SJCRH30 (cell line): ENCODE measurements at places on chromosomes 3 and 15. TPM values are rescaled to one million over a fixed set of nuclear protein-coding genes. Genes with fewer than 3 reads are reported as not detected.

HTR3E gene
- 6.5 and 8.0 TPM in 2 replicates for total RNA-seq

DNAH1 gene
- total RNA-seq = 0.14 and 0.33 TPM in 2 replicates

SST gene
- total RNA-seq = not detected in 2 replicates

TRAT1 gene
- 0.08 TPM in 1 of 2 replicates, not detected in the other for total RNA-seq

SLC27A2 gene
- not detected in 2 replicates for total RNA-seq

CXCR6 gene
- total RNA-seq = not detected in 2 replicates

TTLL13 gene
- not detected in 2 replicates for total RNA-seq

SEMA7A gene
- total RNA-seq = 2.6 and 2.8 TPM in 2 replicates

PYDC2 gene
- not detected in 2 replicates for total RNA-seq

GRK7 gene
- total RNA-seq = 0.20 and 0.30 TPM in 2 replicates

ALPK3 gene
- 35.9 and 49.9 TPM in 2 replicates for total RNA-seq

GPR176 gene
- total RNA-seq = 14.8 and 16.1 TPM in 2 replicates

SRGAP3 gene
- total RNA-seq = not detected in 2 replicates

MAGEL2 gene
- 2.2 TPM in 2 replicates for total RNA-seq

GRCh38 chr3:59121346-59122144, 71.7 kb upstream of the CFAP20DC start:
- no peaks in the 10 kb centered on the region for H3K27me3 ChIP-seq
- no peaks in the 10 kb centered on the region for H3K36me3 ChIP-seq
- H3K4me1 ChIP-seq = no peaks in the 10 kb centered on the region

DNA sequence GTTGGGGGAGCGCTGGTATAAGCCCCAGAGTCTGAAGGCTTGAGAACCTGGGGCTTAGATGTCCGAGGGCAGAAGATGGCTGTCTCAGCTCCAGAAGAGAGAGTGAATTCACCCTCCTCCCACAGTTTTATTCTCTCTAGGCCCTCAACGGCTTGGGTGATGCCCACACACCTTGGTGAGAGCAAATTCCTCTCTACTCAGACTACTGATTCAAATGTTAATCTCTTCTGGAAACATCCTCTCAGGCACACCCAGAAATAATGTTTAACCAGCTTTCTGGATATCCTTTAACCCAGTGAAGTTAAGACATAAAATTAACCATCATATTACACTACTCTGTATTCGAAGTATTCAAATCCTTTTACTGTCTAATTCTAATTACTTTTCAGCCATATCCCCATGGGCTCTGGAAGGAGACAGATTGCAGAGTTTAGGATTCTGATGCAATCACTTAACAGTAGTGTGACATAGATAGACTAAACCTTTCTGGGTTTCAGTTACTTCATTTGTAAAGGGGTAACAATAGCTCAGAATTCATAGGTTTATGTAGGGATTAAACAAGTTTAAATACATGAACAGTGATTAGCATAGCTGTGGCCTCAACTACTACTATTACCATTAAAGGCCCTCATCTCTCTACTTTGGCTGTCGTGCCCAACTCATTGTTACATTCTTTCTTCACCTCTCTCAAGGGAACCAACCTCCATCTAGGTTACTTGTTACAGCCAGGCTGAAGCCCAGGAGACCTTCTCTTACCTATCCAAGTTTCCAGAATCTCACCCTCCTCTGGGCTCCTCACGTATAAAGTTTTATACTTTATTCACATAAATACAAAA, 25.7 kb upstream of the ANO10 start:
- DNase-seq = no peak
- H3K27ac ChIP-seq = no peak overlapping the region
- no peak overlapping the region for H3K4me3 ChIP-seq
- no peaks in the 10 kb centered on the region for H3K27me3 ChIP-seq
- H3K36me3 ChIP-seq = no peaks in the 10 kb centered on the region

DNA sequence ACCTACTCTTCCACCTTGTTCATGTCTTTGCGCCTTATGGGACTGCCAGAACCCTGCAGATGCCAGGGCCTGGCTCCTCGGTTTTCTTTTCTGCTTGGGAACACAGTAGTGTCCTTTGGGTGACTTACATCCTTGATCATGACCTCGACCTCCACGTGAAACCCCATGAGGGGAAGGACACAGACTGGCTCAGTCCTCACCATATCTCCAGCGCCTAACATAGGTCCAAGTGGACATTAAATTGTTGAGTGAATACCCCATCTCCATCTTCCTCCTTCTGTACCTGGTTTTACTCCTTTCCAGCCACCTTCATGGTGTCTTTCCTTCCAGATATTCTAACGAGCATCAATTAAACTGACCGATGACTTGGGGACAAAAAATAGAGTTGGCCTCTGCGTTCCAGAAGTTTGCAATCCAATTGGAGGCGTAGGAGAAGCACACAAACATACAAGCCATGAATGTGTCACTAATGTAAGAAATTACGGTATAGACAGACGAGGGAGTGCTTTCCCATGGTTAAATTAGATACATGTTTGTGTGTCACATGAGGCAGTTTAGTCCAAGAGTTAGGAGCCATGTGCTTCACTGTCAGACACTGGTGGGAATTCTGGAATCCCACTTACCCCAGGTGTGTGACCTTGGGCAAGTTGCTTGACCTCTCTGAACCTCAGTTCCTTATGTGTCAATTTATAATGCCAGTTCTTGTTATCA, 907 bp upstream of the HERC1 start:
- no peaks in the 10 kb centered on the region for H3K4me1 ChIP-seq
- peak overlapping the region; percentile 86 for H3K4me3 ChIP-seq
- H3K27me3 ChIP-seq = no peaks in the 10 kb centered on the region

GRCh38 chr3:24043985-24044384, 98.9 kb downstream of the NR1D2 start:
- DNase-seq = no peak
- H3K36me3 ChIP-seq = no peaks in the 10 kb centered on the region
- H3K4me1 ChIP-seq = peaks cover 7% of the 10 kb centered on the region; the same call in 1 of the 2 replicates

DNA sequence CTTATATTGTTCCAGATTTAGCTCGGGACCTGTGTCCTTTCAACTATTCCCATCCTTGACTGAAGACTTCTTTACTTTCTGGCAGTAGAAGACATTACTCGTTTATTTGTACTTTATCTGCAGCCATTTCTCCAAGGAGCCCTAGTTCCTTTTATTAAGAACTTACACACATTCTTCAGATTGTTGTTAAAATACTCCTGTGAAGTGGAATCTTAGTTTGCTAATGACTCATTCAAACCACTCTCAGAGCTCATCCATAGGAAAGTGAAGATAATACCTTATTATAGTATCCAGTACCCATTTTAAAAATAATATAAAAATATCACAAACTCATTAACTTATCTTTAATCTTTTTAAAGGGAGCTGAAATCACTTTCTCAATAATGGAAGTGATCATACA, 63.5 kb downstream of the C3orf70 start:
- H3K4me1 ChIP-seq = no peaks in the 10 kb centered on the region; the same call in 1 of the 2 replicates
- H3K36me3 ChIP-seq = no peaks in the 10 kb centered on the region
- DNase-seq = no peak
- H3K27me3 ChIP-seq = no peaks in the 10 kb centered on the region
- H3K27ac ChIP-seq = no peak overlapping the region
- no peak overlapping the region for H3K4me3 ChIP-seq

DNA sequence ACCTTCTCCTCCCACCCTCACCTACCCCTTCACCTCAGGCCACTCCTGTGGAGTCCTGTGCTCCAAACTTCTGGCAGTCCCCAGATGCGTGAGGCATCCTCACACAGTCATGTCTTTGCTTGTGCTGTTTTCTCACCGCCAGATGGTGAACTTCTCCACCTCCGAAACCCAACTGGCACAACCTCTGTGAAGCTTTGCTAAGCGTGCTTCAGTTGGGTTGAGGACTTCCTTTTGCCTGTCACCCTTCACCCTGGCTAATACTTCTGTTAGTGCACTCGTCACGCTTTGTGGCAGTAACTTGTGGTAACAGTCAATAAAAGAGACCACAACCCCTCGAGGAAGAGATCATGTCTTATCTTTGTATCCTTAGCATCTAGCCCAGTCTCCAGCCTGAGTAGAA, 42.0 kb upstream of the SKOR1 start:
- H3K36me3 ChIP-seq = no peaks in the 10 kb centered on the region; the same call in 1 of the 2 replicates
- no peak overlapping the region for H3K27ac ChIP-seq
- H3K4me1 ChIP-seq = peaks cover 29% of the 10 kb centered on the region
- no peak for DNase-seq
- H3K27me3 ChIP-seq = no peaks in the 10 kb centered on the region
- H3K4me3 ChIP-seq = no peak overlapping the region

DNA sequence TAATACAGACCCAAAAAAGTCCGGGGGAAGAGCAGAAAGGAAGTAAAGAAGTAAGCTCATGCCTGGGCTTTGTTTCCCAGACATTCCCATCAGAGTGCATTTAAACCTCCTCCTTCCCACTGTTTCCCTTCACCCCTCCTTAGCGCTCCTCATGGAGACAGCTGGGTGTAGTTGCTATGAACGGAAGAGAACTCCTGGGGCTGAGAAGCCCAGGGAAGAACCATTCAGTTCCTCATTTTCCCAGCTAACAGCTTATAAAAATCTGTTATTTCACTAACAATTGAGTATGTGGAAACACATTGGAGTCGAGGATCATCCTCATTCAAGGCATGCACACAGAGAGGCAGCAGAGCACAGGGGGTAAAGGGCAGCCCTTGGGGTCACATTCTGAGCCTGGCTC, 299.3 kb downstream of the SHQ1 start:
- H3K4me3 ChIP-seq = no peak overlapping the region
- DNase-seq = no peak
- H3K36me3 ChIP-seq = no peaks in the 10 kb centered on the region
- no peaks in the 10 kb centered on the region for H3K27me3 ChIP-seq
- no peak overlapping the region for H3K27ac ChIP-seq

DNA sequence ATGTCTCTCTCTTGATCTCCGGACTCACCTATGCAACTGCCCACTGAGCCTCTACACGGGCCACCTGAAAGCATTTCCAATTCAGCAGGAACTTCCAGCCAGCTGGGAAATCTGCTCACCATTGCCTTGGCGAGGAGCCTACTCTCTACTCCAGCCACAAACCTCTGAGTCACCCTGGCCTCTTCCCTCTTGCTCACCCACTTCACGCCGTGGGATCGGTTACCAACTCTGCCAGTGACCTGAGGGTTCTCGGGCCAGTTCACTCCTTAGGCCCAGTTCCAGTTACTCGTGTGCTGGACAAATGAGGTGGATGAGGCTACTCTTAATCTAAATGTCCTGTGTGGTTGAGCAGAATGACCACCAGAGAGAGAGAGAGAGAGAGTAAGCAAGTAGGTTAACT, 70.1 kb downstream of the CEMIP start:
- peak; percentile 19 for DNase-seq
- no peak overlapping the region for H3K4me3 ChIP-seq
- no peaks in the 10 kb centered on the region for H3K36me3 ChIP-seq
- no peaks in the 10 kb centered on the region for H3K27me3 ChIP-seq
- H3K27ac ChIP-seq = no peak overlapping the region
- H3K4me1 ChIP-seq = peaks cover 5% of the 10 kb centered on the region

DNA sequence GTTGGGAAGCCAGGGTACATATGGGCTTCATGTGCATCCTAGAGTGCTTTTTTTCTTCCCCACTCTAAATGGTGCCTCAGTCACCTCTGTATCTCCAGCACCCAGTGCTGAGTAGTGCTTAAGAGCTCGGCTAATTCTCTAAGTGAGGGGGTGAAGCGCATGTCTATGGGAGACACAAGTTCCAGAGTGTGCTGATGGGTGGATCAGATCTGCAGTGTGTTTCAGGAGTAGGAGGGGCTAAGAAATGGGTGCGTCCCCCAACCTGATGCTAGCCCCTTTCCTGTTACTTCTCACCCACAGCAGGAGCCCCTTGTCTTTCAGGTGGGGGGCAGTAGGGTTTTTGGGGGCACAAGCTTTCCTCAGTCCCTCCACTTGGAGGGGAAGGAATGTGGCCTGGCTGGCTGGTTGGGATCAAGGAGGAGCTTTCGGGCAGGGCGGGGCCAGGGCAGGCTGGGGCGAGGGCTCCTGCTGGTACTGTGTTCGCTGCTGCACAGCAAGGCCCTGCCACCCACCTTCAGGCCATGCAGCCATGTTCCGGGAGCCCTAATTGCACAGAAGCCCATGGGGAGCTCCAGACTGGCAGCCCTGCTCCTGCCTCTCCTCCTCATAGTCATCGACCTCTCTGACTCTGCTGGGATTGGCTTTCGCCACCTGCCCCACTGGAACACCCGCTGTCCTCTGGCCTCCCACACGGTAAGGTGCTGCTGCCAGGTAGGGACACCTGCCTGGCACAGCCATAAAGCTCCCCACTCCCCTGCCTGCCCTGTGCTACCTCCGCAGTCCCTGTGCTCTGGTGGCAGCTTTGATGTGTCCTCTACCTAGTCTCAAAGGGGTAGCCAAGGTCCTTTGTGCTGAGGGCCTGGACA, at the start of gene IL17RE:
Gene IL17RE (plus strand): TSS at position 477 of the 866 bp plus-strand sequence. CDS start 85 bp downstream, at position 562.
- no peaks in the 10 kb centered on the region for H3K36me3 ChIP-seq
- H3K4me1 ChIP-seq = peaks cover 6% of the 10 kb centered on the region; the same call in 1 of the 2 replicates
- DNase-seq = no peak
- H3K27ac ChIP-seq = no peak within 1 kb of the TSS

DNA sequence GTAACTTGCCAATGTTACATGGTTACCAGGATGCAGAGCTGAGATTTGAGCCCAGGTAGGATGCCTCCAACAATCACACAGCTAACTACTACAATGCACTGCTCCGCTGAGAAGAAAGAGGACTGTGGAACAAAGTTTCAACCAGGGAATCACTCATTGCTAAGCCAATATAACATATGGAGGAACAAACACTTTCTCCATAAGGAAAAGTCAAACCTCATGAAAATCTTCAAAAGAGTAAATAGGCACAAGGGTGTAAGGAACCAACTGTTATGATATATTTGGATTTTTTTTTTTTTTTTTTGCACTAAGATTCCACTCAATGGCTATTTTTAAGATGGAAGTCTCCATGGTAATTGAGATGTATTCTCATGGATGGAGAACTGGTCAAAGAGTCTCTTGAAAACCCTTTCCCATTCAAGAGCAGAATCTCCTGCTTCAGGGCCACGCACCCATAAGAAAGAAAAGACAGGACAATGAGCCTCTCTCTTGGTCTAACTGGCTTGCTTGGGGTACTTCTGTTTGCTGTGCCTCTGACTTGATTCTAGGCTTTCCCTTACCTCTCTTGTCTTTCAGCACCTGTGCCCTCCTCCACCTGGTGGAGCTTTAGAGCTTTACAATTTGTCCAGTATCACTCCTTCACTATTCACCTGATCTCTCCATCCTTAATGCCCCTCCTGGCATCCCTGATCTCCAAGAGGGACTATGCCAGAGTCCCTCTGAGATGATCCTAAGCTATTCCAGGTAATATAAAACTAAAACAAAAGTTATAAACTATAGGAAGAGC, 252.8 kb downstream of the NTRK3 start:
- no peaks in the 10 kb centered on the region for H3K4me1 ChIP-seq
- no peak overlapping the region for H3K27ac ChIP-seq
- DNase-seq = no peak

- no peak overlapping the region for H3K4me3 ChIP-seq
- H3K27me3 ChIP-seq = no peaks in the 10 kb centered on the region
- no peak overlapping the region for H3K27ac ChIP-seq
Observed at GRCh38 chr15:95363646-95364045, 966.9 kb upstream of the NR2F2 start.

- no peaks in the 10 kb centered on the region for H3K36me3 ChIP-seq
- H3K4me1 ChIP-seq = peaks cover 11% of the 10 kb centered on the region
- no peaks in the 10 kb centered on the region for H3K27me3 ChIP-seq
- no peak overlapping the region for H3K4me3 ChIP-seq
- H3K27ac ChIP-seq = peak overlapping the region; percentile 22; the same call in 1 of the 2 replicates
Observed at GRCh38 chr3:182755712-182756111, 37.6 kb upstream of the ATP11B start.

GRCh38 chr15:33490703-33491102, 179.9 kb downstream of the RYR3 start:
- H3K27me3 ChIP-seq = no peaks in the 10 kb centered on the region
- H3K4me3 ChIP-seq = no peak overlapping the region
- H3K36me3 ChIP-seq = peaks cover 6% of the 10 kb centered on the region
- peaks cover 6% of the 10 kb centered on the region for H3K4me1 ChIP-seq
- no peak for DNase-seq
- no peak overlapping the region for H3K27ac ChIP-seq

- H3K36me3 ChIP-seq = no peaks in the 10 kb centered on the region
- H3K4me3 ChIP-seq = no peak overlapping the region
- DNase-seq = no peak
- H3K27me3 ChIP-seq = no peaks in the 10 kb centered on the region
- no peaks in the 10 kb centered on the region for H3K4me1 ChIP-seq
- no peak overlapping the region for H3K27ac ChIP-seq
Observed at GRCh38 chr3:20490996-20491395, 305.0 kb upstream of the SGO1 start.
